ENCODE measurements at places on chromosomes 2 and 18.

DNA sequence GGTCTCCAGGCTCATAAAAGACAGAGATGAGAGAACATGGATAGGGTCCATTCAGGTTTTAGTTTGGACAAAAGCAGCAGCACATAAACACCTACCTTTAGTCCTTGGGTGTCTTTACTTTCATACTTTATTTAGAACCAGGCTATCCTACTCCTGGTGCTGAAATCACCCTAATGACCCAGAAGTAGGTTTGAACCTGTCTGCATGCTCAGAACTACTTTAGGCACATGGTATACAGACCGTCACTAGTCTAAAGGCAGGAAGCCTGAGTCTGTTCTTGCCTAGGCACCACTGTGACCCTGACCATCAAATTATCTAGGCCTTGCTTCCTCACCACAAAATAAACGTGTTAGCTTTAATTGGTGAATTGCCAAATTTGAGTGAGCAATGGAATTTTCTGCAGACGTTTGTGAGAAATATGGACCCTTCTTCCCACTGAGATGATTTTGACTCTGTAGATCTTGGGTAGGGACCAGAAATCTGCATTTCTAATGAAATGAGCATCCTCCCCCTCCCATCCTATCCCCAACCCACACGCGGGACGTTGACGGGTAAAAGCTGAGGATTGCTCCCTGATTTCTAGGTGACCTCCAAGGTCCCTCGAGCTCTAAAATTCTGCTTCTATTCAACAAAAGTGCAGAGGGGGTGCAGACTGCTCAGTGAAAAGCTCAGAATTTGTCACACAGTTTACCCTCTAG, 75.1 kb downstream of the PLEKHM3 start:
- no peak for DNase-seq

DNA sequence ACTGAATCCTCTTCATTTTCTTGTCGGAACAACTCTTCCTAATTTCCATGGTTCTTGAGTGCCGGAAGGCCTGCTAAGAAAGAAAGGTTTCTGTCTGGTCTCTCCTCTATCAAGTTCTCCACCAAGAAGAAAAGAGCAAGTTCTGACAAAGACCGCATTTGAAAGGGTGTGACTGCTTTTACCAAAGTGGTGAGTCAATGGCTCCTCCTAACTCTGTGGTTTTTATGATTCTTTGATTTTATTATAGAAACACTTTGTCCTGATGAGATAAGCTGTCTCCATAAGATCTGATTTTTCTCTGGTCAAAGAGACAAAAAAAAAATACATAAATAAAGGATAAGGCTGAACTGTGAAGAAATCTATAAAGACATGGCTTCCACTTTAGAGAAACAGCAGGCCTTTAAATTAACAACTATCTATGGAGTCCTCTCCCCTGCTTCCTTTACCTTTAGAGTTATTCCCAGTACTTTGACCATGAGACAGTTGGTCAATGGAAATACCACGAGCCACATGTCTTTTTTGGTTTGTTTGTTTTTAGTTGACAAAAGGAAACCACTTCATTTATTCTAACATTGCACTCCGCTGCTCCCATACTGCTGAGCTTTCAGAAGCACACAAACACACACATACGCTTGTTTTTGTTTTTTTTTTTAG, 67.7 kb downstream of the REL start:
- DNase-seq: no peak

DNA sequence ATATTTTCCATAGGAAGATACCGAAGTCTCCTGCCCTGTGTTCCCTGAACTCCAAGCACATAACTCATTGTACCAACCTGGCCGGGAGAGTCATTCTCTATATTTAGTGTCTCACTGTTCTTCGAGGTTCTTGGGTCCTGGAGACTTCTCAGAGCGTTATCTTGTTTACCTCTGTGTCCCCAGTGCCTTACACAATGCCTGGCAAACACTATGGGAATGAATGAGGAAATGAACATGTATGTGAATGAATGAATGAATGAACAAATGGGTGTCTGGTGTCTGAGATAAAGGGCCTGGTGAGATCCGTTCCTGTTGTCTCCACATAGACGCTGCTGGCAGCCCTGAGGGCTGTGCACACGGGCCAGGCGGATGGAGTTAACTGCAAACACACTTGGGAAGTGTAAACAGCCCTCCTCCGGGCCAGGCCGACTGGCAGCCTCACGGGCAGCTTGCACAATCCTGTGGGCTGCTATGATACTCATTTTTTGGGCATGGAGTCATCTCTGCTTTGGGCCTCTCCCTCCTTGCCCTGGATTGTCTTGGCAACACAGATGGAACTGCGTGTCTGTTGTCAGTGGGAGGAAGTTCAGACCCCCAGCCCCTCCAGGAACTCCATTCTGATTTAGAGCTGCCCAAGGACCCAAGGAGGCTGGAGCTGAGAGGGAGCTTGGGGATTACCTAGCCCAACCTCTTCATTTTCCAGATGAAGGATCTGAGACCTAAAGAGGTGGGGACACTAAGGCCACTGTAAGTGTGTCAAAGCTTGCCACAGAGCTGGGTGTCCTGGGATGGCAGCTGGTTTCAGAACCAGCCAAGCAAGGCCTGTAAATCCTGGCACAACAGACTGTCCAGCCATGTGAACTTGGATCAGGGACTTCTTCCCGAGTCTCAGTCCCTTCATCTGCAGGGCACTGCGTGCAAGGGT, 124.4 kb downstream of the INHBB start:
- DNase-seq: no peak

- DNase-seq: no peak
These were observed 32.4 kb upstream of the SLC3A1 start for GRCh38 chr2:44242904-44243303.

- DNase-seq: no peak
These were observed 192.9 kb downstream of the NOL4 start for GRCh38 chr18:34031810-34032209.

DNA sequence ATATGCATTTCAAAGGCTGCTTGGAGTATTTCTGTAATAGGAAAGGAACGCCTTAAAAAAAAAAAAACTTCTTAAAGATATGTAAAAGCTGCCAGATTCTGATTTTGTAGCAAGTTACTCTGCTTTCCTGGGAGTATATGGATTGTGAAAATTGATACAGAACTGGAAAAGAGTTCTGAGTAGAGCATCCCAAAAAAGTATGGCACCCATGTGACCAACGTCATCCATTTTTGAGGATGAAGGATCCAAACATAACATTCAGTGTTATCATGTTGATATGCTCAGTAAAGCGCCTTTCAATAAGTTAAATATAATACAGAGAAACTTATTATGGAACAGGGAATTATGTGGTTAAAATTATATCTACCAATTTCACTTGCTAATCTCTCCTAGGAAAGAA, 978.4 kb upstream of the POU3F3 start:
- no peak for DNase-seq

- no peak for DNase-seq
These were observed 374.8 kb upstream of the TRIB2 start for GRCh38 chr2:12341920-12342319.

- no peak for DNase-seq
These were observed 23.0 kb upstream of the RTN4 start for GRCh38 chr2:55073000-55073983.

- no peak for DNase-seq
These were observed 18.2 kb downstream of the SLC4A1AP start for GRCh38 chr2:27681841-27682240.

DNA sequence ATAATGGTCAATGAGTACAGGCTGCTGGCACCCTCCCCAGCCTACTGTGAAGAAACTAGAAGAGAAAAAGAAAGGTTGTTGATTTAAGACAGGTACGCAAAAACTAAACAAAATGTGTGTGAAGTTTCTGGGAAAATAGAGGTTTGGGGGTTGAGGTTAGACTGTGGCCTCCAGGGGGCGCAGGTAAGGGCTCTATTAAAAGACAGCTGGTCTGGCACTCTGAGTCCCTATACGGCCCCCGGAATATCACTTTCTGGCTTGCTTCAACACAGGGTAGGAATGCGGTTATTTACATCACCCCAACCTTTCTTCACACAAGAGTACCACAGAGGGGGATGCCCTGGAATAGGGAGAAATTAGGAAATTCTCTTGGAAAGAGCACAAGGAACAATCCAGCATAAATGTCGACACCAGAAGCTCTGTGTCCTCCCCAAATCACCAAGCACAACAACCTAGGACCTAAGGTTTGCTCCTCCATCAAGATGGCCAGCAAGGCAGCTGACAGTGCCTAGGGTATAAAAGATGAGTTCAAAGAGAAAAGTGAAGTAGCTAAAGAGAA, 480.8 kb upstream of the KLHL29 start:
- no peak for DNase-seq

GRCh38 chr2:148789059-148789458, 86.0 kb upstream of the KIF5C start:
- no peak for DNase-seq

DNA sequence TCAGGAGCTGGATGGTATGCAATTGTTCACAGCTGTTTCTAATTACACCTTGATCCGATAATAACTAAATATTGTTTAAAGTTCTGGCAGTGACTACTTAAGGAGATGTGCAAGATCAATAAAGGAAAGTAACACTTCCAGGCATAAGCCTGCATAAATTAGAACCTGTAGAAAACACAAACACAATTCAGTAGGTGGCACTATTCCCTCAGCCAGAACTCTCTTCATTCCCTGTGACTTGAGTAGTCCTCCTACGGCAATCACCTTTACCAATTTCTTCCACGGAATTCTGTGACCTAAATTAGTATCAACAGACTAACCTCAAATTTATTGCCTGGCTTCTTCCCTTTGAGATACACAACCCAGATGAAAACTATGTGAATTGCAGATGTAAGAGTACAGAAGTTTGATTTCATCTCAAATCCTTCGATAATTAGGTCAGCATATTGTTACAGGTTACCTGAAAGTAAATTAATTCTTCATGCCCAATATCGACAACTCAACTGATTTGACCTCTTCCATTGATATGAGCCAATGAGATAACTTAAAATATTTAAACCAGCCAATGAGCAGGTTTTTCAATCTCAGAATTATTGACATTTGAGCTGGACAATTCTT, 137.8 kb downstream of the PID1 start:
- no peak for DNase-seq

DNA sequence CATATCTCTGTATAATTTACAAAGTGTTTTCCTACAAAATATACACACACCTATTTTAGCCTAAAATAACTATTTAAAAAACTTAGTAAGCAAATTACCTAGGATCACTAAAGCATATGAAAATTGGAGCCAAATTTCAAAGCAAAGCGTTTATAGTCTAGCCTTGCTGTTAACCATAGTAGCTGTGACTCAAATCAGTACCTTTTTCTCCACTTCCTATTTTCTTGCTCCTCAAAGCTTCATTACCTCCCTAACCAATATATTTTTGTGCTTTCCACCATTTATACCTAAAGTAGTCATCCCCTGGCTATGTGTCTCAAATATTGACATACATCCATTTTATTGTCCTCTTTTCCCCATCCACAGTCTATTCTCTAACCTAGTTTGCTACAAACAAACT, 73.1 kb downstream of the ERBB4 start:
- no peak for DNase-seq

DNA sequence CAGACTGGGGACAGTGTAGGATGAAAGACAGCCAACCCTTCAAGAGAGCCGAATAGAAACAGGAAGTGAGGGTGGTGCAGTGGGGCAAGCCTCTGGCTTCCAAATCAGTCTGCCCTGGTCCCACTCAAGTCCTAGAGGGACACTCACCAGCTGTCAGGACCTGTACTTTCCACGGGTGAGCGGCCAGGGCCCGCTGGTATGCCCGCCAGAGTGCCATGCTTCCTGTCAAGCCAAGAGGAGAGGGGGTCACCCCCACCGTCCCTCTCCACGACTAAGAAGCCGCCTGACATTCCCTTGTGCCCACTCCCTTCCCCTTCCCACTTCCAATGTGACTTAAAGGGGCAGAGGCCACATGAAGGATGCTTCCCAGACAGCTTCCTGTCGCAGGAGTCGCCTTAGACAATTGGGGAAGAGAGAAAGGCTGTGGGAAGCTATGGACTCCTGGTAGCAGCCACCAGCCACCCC, 564 bp downstream of the MPV17 start:
- no peak for DNase-seq

GRCh38 chr2:103293067-103293741, 531.4 kb downstream of the TMEM182 start:
- DNase-seq: no peak

DNA sequence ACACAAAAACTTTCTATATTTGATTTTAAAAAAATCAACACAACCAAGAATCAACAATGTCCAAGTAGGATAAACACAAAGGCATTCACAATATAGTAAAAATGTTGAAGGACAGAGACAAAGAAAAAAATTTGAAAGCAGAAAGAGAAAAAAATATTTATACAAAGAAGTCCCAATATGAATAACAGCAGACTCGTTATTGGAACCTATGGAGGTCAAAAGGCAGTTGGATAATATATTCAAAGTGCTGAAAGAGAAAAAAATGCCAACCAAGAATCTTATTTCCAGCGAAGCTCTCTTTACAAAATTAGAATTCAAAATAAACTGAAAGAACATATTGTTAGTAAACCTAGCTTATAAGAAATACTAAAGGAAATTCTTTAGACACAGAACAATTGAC, 859.5 kb downstream of the LRP1B start:
- DNase-seq: no peak

- no peak for DNase-seq
These were observed 24.4 kb upstream of the FRZB start for GRCh38 chr2:182890773-182891378.

DNA sequence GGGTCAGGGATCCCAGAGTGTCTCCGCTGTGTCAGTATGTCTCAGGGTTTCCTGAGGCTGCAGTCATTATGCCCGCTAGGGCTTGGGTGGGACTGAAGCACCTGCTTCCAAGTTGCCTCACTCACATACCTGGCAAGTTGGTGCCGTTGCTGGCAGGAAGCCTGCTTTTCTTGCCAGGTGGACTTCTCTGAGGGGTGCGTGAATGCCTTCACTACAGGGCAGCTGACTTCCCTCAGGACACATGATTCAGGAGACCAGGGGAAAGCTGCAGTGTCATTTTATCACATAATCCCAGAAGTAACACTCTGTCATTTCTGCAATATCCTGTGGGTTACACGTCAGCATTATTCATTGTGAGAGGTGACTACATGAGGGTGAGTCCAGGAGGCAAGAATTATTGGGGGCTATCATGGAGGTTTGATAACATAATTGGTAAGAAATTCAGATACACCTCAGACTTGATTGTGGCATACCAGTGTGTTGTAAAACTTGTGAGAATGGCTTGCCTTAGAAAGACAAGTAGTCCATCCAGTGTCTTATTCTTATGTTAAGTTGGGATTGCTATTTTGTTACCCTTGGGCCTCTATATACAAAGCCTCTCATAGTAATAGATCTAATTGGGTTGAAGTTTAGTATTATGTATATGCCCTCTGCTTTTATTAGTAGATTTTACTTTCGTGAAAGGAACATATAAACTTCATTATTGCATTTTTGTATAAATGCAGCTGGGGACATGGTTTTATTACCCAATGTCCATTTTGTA, 44.1 kb downstream of the NEDD4L start:
- no peak for DNase-seq

DNA sequence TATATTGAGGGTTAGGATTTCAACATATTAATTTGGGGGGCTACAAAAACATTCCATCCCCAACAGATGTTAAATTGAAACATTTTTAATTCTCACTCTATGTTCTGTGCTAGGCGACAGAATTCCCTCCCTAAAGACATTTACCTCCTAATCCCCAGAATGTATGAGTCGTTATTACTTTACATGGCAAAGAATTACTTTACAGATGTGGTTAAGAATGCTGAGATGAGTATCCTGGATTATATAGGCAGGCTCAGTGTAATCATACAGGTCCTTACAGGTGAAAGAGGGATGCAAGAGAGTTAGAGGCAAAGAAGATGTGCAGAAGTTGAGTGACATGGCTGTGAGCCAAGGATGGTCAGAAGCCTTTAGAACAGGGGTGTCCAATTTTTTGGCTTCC, 974.1 kb upstream of the ACVR2A start:
- DNase-seq: no peak

- peak; percentile 61 for DNase-seq
These were observed 655 bp downstream of the NPPC start for GRCh38 chr2:231925303-231926179.

Data from T-helper 17 cell (primary cell).